Astrocyte of the hippocampus (primary cell): ENCODE measurements at places on chromosomes 3 and 15.

- no peak for DNase-seq
Measured at GRCh38 chr3:125211523-125212090, 941 bp downstream of the SLC12A8 start.

DNA sequence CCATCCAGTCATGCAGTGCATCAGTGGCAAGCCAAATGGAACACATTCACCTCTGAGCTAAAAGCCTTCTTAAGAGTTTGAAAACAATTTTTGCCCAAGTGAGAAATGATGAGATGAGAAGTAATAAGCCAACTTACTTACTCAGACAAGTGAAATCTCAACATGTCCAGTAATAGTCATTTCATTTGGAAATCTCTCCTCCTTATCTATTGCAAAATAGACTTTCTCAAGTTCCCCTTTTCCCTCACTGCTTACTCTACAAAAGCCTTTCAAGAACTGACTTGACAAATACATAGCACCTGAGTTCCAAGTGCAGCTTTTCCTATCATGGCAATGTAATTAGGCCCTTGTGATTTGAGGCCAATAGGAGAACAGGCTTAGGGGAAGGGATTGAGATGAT, 282.3 kb downstream of the SLC9A9 start:
- DNase-seq: no peak

DNA sequence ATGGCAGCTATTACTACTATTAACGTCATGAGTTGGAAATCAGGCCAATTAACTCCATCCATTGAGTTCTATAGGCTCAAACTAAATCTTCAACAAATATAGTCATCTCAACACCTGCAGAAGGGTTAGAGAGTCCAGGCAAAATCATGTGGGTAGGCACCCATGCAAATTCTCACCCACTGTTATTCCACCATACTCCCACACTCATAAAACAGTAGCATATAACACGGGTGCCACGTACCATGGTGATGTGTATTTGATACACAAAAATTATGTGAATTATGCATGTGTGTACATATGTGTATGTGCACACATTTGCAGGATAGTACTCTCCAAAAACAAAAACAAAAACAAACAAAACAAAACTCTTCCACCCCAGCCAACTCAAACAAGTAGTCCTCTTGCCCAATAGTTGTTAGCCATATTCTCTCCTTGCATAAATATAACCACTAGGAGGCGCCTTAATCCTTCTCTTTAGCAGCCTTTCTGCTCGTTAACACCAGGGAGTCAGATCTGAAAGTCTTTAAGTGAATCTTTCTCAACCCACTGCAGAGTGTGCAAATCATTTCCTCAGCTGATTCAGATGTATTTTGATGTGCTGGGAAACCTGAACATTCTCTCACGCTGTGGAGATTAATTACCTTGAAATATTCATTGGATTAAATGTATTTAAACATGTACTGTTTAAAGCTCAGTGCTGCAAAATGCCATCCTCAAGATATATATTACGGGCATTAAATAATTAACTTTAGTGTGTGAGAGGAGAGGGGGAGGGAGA, 38.0 kb upstream of the COPB2 start:
- peak; percentile 86 for DNase-seq

DNA sequence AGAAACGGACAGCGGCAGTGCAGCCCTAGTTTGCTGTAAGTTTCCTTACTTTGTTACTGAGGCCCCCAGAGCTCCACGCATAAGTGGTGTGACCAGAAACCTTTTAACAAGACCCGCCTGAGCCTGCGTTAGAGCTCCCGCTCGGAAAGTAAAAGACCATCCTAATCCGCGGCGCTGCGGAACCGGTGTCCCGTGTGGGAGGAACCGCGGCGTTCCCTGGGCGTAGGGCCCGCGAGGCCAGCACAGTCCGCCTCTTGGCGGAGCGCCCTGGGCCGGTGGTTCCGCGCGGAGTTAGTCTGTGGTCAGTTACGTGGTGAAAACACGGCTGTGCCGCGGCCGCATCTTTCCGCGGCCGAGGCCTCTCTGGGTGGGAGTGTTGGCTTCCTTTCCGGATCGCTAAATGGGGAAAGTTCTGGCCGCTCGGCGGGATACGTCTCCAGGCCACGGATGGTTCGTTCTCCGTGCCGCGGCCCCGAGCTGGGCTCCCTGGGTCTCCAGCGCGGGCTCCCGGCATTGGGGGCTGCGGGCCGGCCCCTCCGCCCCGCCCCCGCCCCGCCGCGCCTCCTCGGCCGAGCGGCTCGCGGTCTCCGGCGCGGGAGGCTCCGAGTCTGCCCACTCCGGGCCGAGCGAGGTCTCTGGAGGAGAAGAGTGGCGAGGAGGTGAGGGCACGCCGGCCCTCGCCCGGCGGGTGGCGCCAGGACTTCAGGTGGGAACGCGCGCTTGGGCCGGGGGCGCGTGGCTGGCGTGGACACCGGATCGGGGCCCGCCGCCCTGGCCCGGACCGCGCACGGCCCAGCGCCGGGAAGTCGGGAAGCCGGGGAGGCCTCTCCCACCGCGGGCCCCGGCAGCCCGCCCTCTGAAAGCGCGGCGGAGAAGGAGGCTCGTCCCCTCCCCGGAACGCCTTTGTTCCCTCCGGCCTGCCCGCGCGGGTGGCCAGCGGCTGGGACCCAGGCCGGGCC, 754 bp downstream of the B3GNT5 start:
- DNase-seq: peak; percentile 84

- DNase-seq: no peak
Measured at GRCh38 chr3:169604568-169604967, 58.9 kb downstream of the MECOM start.

DNA sequence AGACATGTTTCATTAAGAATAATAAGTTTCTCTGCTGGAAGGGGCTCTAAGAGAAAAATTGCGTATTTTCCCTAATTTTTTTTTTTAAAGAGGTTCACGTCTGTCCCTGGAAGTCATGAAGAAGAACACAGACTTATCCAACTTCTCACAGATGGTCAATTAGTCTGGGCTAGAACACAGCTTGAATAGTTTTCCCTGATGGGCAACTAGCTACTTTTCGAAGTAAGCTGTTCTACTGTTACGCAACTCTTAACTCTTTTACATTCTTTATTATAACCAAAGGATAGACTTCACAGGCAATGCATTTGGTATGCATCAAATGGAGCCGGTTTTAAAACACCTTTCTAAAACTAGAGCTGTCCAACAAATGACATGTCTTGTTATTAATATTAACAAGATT, 144.2 kb upstream of the TNIK start:
- no peak for DNase-seq

- no peak for DNase-seq
Measured at GRCh38 chr3:36866368-36866767, 78.5 kb downstream of the TRANK1 start.

DNA sequence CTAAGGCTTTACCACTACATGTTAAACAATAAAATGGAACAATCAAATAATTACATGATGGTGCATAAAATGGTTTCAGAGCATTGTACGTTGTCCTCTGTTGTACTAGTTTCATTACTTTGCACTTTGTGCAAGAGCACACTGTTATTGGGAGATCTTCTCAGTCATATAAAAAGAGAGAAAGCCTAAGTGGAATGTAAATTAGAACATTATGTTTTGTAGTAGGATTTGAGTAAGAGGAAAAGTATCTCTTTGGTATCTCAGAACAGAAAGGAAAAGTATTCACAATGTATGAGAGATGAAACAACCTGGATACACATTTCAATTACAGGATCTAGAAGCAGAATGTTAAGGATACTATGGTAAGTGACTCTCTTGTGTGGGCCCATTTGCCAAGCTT, 26.9 kb upstream of the PLSCR2 start:
- DNase-seq: no peak

- DNase-seq: no peak
Measured at GRCh38 chr3:182782149-182782548, 11.2 kb upstream of the ATP11B start.

DNA sequence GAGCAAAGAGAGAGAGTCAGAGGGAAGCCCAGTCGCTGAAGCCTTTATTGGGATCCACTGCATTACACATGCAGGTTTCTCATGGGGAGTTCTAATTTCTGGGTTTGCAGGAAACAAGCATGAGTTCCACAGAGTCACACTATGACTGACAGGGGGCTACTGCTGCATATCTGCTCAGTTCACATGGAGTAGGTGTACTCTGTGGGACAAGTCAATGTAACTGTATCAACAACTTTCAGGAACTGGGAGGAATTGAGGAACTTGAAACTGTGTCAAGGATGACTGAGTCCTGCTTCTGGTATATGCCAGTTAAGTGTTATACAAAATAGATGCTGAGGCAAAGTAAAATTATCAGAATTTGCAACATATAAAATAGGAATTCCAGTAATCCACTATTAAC, 110.8 kb downstream of the NPAP1 start:
- DNase-seq: no peak

- no peak for DNase-seq
Measured at GRCh38 chr3:186094271-186094670, 14.6 kb downstream of the ETV5 start.

GRCh38 chr3:188091746-188092145, 62.2 kb upstream of the LPP start:
- no peak for DNase-seq

- DNase-seq: peak; percentile 49
Measured at GRCh38 chr3:104273046-104273649, 1093.6 kb upstream of the ALCAM start.

- DNase-seq: no peak
Measured at GRCh38 chr3:27509376-27509775, 25.2 kb upstream of the SLC4A7 start.

- peak; percentile 63 for DNase-seq
Measured at GRCh38 chr3:17605032-17605431, 137.4 kb downstream of the TBC1D5 start.

DNA sequence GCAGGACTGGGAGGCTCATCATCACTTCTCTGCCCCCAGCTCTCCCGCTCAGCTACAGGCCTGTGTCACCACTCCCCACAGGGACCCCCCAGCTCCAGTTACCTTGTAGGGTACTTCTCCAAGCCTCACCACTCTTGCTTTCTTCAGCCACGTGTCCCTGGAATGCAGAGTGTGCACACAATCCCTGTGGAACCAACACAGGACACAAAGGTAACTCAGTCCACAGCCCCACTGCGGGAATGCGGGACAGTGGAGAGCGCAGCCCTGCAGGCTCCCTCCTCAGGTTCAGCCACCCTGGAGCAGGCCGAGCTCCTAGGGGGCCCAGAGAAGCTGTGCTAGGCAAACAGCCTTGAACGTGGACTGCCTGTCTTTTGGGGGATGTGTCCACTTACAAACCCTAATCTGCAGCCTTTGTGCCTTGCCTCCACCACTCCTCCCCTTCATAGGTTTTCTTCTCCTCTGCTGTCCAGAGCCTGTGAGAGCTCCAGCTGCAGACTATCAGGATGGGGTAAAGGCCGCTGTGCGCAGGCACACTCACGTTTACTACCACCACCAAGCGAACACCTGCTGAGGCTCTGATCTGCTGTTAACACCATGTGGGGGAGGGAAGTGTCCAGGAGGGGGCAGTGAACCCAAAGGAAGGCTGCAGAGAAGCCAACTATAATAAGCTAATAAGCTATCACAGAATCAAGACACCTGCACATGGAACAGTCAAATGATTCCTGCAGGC, 26.0 kb downstream of the XPC start:
- no peak for DNase-seq

GRCh38 chr3:150555859-150556436, 9.4 kb downstream of the EIF2A start:
- no peak for DNase-seq

DNA sequence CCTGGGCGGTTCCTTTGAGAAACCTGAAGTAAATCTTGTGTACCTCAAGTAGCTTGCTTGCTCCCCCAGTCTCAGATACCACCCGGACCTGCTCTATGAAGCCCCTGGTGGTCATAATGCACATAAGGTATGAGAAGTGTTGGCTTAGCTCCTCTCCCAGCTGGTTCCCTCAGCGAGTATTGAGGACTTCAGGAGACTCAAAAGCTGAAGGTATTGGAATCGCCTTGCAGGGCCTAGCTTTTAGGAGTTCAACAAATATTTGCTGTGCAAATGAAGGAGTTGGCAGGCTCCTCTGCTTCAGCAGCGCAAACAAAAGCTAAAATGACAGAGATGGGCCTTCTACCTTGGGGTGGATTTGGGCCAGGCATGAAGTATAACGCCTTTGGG, 1.7 kb downstream of the CMTM8 start:
- DNase-seq: peak; percentile 47

GRCh38 chr3:53269888-53270880, 14.4 kb upstream of the TKT start:
- peak; percentile 99 for DNase-seq

GRCh38 chr3:184155644-184156521, 706 bp downstream of the DVL3 start:
- no peak for DNase-seq

DNA sequence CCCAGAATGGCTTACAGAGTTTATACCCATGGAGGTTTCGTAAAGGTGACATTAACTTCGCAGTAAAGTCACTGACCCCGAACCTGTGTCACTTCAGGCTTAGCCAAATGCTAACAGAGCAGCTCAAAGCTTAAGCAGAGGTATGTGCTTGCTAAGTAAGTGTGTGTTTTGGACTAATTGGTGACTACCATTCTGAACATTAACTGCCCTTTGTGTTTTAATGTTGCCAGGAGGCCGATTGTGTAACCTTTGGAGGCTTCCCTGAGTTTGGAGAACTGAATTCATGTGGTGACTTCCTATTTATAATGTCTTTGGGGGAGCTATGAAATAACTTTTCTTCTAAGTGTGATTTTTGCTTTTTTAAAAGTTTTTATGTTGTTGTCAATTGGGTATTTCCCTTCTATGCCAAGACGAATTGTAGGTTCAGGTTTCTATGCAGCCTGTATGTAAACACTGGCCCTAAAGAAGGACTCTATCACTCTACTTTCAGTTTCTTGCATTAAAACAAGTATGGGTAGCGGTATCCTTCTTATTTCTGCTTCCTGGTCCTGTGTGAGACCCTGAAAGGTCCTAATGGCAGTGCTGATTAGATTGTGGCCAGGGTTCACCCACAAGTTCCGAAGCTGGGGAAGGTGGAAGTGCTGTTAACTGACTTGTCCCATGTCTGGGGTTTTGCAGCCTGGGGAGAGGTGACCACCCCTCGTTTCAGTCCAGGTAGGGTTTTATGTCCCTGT, 86.3 kb downstream of the IGF1R start:
- no peak for DNase-seq

GRCh38 chr15:67276666-67277065, 22.1 kb downstream of the IQCH start:
- DNase-seq: no peak

- no peak for DNase-seq
Measured at GRCh38 chr3:50585919-50586762, 16.8 kb downstream of the HEMK1 start.

GRCh38 chr15:78156653-78157052, 7.5 kb downstream of the IDH3A start:
- no peak for DNase-seq

GRCh38 chr3:171284308-171285075, 175.7 kb downstream of the TNIK start:
- DNase-seq: peak; percentile 95

DNA sequence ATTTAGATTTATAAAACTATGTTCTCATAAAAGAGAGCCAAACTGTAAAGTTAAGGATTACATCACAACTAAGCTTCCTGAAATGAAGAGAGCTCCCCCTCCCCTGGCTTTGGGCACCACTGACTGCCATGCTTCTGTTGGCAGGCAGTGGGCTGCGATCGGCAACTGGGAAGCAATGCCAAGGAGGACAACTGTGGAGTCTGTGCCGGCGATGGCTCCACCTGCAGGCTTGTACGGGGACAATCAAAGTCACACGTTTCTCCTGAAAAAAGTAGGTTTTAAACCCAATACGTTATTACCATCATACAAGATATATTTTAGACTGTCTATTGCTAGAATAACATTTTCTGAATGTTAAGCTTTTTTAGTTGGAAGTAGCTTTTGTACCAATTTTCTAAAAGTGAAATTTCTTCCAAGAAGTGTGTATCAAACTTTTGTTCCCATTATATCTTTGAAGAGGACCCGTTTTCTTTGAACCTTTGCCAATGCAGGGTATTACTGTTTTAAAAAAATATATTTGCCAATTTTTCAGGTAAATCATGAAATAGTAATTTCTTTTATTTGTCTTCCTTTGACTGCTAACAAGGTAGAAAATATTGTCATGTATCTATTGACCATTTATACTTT, 184.1 kb downstream of the ADAMTSL3 start:
- peak; percentile 72 for DNase-seq
